ENCODE measurements at places on chromosomes 2 and 18.

- DNase-seq: no peak
These were observed 547.4 kb upstream of the ID2 start for GRCh38 chr2:8134473-8134932.

GRCh38 chr2:208136716-208137094 is 7.1 kb upstream of the CRYGC start:
- DNase-seq: no peak

DNA sequence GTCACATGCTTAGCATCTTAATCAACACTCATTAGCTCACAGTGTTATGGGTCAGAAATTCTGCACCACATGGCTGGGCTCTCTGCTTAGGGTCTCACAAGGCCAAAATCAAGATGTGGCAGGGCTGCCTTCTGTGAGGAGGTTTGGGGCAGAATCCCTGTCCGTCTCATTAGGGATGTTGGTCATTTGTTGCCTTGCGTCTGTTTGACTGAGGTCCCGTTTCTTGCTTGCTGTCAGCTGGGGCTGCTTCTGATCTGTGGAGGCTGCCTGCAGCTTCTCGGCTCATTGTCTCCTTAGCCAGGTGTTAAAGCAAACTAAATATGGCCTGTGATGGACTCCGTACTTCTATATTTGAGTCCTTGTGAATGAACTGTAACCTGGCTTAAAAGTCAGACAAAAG is 146.5 kb downstream of the NDUFA10 start:
- no peak for DNase-seq

- no peak for DNase-seq
These were observed 83.3 kb downstream of the MALT1 start for GRCh38 chr18:58754544-58755068.
